ENCODE measurements at places on chromosomes 7 and 10.

DNA sequence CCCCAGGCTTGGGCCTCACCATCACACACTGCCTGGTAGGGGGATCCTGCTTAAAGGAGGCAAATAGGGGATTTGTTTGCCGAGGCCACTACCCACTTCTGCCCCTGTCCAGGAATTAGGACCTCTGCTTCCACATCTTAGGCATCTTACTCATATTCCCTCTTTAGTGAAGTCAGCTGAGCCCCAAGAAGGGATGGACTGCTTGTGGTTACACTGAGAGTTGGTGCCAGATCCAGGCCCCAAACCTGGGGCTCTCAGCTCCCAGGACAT is 1.6 kb upstream of the GPRIN2 start:
- no peak for DNase-seq

- no peak for DNase-seq
Observed at GRCh38 chr10:111973306-111973705, 210.3 kb downstream of the GPAM start.

DNA sequence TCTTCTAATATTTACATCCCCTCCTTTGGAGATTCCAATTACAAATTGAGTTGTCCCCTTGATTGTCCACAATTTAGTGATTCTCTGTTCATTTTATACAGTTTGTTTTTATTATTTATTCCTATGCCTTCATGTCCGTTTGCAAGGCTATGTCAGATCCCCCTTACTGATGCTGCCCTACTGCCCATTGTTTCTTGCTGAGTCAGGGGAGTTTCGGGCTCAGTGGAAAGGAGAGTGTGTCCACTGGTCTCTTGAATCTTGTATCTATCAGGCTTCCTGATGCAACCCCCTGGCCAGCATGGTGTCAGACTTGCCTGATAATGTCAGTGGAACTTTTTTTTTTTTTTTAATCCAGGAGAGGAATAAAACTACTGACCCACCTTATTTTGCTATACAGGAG is 384.4 kb downstream of the CDC14C start:
- DNase-seq: no peak

GRCh38 chr7:7969306-7970236 is 975 bp downstream of the GLCCI1 start:
- no peak for DNase-seq

DNA sequence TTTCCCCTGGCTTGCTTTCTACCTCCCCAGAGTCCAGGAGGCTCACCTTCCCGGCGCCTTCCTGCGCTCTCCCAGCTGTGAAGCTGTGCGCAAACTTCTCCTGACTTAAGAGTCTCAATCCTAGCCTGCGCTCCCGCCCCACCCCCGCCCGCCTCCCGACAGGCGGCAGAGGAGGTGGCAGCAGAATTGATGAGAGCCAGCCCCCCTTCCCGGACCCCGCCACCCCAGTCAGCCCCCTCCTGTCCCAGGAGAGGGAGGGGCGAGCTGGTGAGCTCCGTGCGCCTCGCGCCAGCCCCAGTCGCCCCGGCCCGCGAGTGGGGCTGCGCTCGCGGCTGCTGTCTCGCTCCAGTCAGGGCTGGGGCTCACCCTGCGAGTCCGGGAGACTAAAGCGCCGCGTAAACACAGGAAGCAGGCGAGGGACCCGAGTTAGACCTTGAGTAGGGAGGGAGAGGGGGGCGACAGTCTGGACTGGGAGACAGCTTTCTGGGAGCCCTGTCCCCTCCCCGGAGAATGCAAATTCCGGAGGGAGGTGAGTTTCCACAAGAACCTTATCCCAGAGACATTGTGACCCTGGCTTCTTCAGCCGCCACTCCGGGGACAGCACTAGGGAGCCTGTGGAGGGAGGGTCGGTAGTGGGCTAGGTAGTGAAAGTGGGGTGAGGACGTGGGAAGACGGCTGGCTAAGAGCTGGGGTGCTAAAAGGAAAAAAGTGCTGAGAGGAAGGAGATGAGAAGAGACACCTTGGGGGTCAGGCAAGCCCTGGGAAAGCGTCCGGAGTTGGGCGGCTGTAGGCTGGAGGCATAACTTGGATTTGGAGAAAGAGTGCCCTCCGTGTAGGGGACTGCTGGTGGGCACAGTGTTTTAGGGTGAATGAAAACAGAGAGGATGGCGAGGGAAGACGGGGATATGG is at the start of gene CALCR:
Gene CALCR (minus strand): TSS at position 79 of the 909 bp plus-strand sequence. CDS start 87,743 bp downstream, outside the sequence.
- no peak for DNase-seq
